ENCODE measurements at places on chromosomes 5 and 9.

DNA sequence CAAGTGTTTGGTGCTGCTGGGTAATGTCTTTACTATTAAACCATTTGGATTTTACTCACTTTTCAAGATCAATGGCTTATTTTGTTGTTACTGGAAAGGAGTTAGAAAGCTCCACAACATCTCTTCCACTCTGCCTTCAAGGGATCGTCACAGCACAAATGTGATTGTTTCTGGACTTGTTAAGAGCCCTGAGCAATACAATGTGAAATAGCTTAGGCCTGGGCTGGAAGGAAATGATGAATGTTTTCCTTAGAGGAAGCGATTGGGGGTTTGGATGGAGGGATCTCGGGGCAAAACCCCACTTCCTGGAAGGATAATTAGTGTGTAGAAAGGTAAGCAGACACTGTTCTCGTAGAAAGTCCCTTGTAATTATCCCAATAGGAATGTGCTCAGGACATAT, 59.3 kb upstream of the MYO10 start:
- no peak for DNase-seq

DNA sequence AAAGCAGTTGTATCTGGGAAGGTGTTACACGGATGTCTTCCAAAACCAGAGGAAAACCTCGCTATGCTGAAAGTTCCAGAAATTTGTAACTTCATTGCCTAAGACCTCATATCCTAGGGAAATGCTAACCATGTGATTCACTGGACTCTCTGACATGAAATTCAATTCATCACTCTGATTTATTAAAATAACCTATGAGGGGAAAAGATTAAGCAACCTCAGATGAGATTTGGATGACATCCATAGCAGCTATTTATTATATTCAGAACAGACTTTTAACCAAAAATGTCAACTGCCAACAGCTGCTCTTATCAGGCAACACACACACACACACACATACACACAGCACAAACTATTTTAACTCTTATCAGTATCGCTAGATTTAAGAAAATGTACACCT, 1006.4 kb upstream of the CTNND2 start:
- no peak for DNase-seq

GRCh38 chr5:143262393-143263174, 140.9 kb downstream of the NR3C1 start:
- DNase-seq, result no peak

- DNase-seq, result no peak
Observed at GRCh38 chr5:174413567-174414314, 310.6 kb upstream of the MSX2 start.

DNA sequence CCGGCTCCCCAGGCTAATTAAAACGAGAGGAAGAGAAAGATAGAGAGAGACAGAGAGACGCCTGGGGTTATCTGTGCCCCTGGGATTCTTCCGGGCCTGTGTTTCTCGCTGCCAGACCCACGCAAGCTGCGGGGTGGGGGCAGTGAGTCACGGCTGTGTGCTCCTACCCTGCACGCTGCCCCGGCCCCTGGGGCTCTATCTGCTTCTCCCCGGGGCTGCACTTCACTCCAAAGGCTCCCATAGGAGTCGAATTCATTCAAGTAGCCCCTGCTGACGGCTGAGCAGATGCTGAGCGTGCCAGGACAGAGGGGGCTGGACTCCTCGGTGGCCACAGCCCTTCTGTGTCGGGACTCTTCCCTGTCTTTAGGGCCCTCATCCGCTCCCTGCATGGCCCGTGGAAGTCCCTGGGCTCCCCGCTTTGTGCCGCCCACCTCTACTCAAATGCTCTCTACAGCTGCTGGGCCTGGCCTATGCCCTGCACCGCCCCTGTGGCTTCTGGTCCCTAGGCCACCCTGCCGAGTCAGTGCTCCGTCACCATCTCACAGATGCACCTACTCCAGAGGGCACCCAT, 22.8 kb downstream of the SARDH start:
- no peak for DNase-seq

DNA sequence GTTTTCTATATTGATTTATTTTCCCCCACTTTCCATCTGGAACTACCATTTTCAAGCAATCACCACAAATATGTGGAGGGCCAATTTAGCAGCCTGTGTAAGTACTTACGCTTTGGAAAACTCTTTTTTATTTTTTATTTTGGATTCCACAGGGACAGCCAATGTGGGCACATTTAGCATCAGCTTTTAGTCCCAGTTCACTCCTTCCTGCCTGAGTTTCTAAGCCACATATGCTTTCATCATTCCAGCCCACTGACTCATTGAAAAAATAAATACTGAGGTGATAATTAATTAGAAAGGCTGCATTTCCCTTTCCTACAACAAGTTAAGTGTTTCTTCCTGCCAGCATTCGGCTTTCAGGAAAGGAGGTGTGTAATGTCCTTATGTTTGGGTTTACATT, 76.8 kb downstream of the TMEM167A start:
- no peak for DNase-seq

DNA sequence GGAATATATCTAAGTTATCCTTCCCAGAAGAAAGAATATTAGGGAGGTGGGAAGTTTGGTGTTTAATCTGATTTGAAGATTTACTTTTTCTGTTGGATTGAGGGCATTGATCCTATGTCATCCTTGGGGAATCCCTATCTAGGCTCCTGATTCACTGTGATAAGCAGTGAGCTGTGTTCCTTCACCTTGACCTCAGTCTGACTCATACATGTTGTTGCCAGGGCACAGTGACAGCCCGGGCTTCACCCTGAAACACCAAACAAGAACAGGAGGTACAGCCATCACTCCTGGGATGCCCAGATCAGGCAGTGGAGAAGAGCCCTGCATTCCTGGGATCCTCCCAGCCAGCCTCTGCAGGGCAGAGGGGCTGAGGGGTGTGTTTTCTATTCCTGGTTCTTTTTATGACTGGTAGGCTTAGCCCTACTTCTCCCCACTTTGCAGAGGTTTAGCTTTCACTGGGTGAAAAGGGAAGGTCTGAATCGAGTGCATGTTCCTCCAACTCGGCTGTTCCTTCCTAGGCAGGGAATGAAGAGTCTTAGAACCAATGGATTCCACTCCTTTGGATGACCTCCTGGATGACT, 3.1 kb upstream of the FAM53C start:
- no peak for DNase-seq

DNA sequence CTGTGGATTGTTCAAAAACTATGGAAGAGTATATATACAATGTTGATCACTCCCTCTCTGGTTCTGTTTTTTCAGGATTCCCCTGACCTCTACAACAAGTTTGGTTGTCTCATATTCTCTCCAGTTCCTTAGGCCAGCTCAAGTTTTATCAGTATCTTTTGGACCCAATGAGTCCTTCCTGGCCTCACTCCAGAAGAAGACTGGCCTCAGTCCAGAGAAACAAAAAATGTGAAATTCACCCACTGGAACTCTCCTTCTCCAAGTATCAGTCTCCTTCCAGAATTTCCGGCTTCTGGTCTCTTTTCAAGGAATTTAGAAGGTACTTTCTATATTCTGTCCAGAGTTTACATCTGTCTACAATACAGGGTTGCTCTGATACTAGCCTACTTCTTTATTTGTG, 537.8 kb upstream of the FTMT start:
- DNase-seq, result no peak

DNA sequence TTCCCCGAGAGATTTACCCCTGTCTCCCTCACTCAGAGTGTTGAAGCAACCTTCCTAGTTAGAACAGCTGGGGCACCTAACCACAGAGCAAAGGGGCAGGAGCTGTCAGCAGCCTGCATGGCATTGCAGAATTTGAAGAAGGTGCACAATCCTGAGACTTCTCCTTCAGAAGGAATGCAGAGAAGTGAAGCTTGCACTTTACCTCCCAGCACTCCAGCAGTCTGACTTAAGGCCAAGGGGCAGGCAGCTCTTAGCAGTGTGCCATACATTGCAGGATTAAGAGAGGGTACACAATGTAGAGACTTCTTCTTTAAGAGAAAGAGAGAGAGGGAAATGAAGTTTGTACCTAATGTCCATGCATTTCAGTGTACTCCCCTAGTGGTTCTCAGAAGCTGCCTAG, 236.0 kb upstream of the FBXL7 start:
- no peak for DNase-seq

DNA sequence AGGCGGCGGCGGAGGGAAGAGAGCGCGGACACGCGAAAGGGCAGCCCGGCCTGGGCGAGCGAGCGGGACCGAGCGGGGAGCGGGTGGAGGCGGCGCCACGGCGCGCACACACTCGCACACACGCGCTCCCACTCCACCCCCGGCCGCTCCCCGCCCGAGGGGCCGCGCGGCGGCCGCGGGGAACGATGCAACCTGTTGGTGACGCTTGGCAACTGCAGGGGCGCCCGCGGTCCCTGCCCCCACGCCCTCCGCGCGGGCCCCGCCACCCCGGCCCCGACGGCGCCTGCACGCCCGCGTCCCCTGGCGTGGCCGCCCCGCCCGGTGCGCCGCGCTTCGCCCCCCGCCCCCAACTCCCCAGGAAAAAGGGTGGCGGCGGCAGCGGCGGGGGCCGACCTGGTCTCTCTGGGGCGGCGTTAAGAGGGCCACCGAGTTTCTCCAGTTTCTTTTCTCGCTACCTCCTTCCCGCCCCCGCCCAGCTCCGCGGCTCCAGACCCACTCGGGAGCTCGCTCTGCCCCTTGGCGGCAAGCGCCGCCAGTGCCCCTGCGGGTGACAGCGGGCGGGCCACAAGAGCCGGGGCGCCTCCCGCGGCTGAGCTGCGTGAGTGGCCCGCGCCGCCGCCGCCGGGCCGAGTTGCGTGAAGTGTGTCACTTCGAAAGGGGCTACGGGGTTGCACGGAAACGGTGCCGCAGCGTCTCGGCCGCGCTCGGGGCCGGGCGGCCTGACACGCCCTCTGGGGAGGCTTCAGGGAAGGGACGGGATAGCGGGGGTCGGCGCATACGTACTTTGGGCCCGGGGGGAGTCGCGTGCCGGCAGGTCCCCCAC, at the start of gene NR3C1:
Gene NR3C1, minus strand, starts transcription at position 94 of the 823 bp plus-strand sequence. CDS start 2,847 bp downstream, outside the sequence.
- DNase-seq, result peak; percentile 86

- no peak for DNase-seq
Observed at GRCh38 chr5:169791251-169791650, 154.2 kb downstream of the DOCK2 start.

GRCh38 chr5:178279723-178280438, 47.3 kb upstream of the PHYKPL start:
- peak; percentile 63 for DNase-seq
